SK-N-SH treated with all-trans-retinoic acid at 6 μM for 48 hours (cell line): ENCODE measurements at places on chromosomes 16 and 17.
A peak's percentile ranks its signal among the peaks of the same experiment; 100 is the strongest.

DNA sequence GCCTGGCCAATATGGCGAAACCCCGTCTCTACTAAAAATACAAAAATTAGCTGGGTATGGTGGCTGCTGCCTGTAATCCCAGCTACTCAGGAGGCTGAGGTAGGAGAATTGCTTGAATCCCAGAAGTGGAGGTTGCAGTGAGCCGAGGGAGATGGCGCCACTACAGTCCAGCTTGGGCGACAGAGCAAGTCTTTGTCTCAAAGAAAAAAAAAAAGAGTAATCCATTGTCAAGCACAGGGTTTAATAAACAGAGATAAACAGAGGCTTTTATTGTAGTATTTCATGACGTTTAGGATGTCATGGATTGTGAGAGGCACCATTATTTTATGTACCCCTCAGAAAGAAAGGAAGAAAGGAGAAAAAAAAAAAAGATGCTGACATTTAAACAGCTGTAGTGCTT lies 75.2 kb upstream of the RNU2-1 start:
- ATAC-seq, result no peak

DNA sequence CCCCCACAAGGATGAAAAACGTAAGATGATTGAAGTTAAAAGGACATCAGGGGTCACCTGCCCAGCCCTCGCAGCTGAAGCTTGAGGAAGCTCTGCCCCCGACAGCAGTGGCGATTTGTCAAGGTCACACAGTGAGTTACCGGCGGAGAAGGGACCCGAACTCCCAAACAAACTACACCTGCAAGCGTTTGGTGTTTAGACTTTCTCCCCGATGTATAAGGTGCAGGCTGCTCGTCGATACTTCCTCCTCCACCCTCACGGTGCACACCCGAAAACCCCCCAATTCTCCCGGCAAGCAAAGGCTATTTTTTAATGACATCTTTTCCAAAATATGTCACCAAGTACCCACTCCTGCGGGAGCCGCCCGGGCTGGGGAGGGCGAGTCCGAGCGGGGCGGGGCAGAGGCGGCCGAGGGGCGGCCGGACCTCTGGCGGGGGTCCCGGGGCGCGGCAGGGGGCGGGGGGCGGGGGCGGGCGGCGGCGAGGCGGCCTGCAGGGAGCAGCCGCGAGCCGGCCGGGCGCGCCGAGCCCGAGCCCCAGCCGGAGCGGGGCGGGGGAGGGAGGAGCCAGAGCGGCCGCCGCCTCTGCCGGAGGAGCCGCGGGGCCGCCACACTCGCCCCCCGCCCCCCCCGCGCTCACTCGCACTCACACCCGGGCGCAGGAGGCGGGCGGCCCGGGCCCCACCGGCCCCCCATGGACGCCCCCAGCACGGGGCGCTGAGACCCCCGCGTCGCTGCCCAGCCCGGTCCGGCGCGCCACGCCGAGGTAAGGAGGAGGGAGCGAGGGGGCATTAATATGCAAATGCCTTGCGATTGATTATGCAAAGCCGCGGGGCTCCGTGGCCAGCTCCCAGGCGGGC lies at the start of gene THRA:
TSS of gene THRA (plus strand) at position 637 of the 858 bp plus-strand sequence. CDS start 11,524 bp downstream, outside the sequence.
- peak; percentile 55 for ATAC-seq

GRCh38 chr17:80834893-80835275 lies 156.8 kb upstream of the CHMP6 start:
- no peak for ATAC-seq

- ATAC-seq, result peak; percentile 46
Measured at GRCh38 chr17:80446645-80447405, 29.6 kb downstream of the NPTX1 start.

GRCh38 chr17:17599965-17600364 lies 8.5 kb upstream of the PEMT start:
- ATAC-seq, result no peak

GRCh38 chr17:76755285-76755684 lies 17.4 kb downstream of the MFSD11 start:
- ATAC-seq, result no peak

DNA sequence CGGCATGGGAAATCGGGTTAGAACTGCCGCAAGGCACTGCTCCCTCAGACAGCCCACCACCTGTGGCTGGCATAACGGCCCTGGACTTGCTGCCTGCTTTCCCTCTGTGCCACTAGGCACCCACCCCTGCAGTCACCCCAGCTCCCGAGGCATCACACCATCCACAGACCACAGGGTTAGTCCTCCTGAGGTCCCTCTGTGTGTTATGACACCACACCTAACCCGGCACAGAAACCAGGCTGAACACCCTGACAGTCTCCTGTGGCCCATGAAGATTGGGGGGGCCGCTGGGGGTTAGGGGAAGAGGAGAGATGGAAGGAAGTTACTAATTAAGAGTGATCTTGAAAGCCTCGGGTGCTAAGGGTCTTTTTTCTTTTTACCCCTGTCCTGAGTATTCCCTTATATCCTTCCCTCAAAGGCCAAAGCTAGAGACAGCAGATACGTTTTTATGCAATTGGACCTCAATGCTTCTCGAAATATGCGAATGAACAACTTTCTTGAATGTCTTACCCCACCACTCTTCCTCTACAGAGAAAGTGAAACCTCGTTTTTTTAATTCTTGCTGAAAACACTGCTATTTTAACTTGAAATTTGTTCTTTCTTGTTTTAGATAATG lies 7.0 kb downstream of the CYTH1 start:
- ATAC-seq, result peak; percentile 33

DNA sequence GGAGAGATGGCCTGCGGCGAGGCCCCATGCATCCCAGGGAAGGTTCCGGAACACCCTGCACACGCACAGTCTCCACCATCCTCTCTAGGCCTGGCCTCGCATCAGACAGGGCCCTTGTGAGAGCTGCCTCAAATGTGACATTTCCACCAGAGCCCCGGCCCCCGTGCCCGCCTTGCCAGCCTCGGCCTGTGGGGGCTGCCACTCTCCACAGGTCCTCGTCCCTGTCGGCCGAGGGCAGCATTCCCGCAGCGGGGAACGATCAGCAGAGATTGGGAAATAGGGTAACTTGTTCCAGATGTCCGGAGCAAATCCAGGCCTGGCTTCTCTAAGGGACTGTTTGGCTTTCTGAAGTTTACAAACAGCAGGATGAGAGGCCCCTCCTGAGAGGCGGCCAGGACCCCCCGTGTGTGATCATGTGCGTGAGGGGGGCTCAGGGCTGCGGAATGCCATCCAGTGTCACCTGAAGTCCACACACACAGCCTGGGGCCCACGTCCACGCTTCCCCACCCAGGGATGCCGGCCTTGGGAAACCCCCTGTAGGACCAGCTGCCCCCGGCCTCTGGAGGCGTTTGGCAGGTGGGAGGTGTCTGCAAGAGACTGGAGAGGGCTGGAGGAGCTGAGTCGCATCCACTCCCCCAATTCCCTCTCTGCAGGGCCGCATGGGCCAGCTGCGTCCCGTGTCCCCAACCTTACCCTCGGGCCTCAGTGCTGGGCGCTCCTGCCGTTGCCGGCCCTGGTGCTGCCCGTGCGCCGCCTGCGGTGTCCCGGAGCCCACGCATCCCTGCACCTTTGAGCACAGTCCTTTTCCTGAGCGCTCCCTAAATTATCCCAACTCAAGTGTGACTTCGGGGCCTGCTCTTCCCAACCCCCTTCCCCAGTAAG lies 70.4 kb downstream of the ZDHHC7 start:
- ATAC-seq, result peak; percentile 71

- no peak for ATAC-seq
Measured at GRCh38 chr16:79093554-79093967, 507.0 kb downstream of the MAF start.

GRCh38 chr17:4733073-4733531 lies 1.9 kb downstream of the MED11 start:
- no peak for ATAC-seq

GRCh38 chr16:87222335-87222734 lies 94.9 kb downstream of the C16orf95 start:
- no peak for ATAC-seq

DNA sequence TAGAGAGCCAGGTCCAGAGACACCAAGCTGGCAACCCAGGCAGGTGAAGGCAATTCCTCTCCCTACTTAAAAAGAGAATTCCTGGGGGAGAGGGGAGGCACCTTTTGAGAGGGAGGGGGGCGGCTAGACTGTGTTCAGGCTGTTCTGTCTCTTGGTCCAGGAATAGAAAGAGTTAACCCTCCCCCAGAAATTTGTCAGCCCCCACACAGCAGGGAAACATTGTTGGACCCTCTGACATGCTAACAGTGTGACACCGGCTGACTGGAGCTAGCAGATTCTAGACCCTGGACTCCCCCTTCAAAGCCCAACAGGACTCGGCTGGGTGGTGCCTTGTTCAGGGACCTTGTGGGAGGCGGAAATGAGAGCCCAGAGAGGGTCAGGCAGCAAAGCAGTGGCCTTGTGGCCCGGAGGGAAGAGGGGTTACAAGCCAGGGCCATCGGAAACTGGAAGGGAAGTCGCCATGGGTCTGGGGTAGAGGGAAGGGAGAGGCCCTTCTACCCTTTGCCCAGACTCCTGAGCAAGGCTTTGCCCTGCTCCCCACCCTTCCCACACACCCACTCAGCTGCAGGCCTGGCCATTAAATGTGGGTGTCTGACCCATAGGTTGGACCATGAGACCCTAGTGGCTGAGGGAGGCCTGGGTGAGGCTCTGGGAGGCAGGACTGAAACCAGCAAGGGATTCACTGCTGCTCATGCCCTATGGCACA lies 44.6 kb downstream of the RAI1 start:
- no peak for ATAC-seq

GRCh38 chr16:17817260-17817659 lies 346.5 kb upstream of the XYLT1 start:
- no peak for ATAC-seq

GRCh38 chr17:9844153-9844552 lies 18.4 kb downstream of the GLP2R start:
- no peak for ATAC-seq

DNA sequence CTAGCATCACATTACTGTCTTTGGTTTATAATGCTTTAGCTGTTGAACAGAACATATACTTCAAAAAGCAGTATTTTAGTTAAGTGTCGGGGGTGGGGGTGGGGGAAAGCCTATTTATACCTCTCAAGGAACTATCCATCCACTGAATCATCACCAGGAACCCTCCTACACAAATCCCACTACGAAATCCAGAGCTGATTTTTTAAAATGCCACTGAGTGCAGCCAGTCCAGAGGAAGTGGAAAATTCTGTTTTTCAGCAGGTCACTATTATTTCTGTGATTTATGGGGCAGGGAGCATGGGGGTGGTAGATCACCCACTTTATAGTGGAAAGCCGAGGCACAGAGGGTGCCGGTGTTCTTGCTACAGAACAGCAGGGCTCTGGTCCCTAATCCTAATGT lies 284.1 kb downstream of the SOX9 start:
- ATAC-seq, result peak; percentile 38

GRCh38 chr17:29620271-29620670 lies 2.4 kb downstream of the CORO6 start:
- peak; percentile 6; the same call in 1 of the 3 replicates for ATAC-seq

DNA sequence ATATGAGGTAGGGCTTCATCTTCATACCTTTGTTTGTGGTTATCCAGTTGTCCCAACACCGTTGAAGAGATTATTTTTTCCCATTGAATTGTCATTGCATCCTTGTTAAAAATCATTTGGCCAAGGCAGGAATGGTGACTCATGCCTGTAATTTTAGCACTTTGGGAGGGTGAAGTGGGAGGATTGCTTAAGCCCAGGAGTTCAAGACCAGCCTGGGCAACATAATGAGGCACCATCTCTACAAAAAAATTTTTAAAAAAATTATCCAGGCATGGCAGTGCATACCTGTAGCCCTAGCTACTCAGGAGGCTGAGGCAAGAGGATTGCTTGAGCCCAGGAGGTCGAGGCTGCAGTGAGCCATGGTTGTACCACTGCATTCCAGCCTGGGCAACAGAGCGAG lies 223.9 kb downstream of the TANC2 start:
- no peak for ATAC-seq

DNA sequence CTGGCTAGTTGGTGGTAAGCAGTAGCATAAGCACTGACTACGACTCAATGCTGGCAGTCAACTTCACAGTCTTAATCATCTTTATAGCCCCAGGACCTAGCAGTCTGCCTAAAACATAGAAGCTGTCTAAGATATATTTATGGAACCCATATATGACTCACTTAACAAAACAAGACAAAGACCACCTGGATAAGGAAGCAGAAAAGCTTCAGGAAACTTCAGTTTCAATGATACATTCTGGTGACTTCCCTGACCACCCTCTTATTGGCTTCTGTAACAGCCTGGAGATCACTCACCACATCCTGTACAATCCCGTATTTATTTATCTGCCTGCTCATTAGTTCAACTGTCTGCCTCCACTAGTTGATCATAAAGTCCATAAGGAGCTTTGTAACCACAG lies 95.5 kb downstream of the PMP22 start:
- no peak for ATAC-seq

DNA sequence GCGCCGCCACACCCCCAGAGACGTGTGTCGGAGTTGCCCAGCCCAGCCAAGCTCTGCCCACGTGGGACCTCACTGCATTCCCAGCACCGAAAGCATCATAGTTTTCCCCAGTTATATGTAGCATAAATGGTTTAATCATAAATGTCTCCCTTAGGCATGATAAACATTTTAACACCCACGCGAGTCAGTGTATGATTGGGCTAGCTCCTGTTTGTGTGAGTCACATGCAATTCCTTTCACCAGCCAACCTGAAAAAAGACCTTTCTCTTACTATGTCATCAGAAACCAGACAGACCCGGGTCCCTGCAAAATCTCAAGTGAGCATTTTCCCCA lies 9.2 kb downstream of the TAF1C start:
- no peak; the same call in 2 of the 3 replicates for ATAC-seq

DNA sequence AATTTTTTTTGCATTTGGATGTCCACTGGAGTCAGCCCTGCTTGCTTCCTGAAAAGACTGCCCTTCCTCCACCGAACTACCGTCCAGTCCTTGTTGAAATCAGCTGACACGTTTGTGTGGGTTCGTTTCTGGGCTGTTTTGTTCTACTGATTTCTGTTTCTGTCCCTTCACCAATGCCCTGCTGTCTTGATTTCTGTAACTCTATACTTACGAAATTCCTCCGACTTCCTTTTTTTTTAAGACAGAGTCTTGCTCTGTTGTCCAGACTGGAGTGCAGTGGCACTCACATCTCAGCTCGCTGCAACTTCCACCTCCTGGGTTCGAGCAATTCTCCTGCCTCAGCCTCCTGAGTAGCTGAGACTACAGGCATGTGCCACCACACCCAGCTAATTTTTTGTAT lies 8.4 kb upstream of the GAA start:
- no peak for ATAC-seq

GRCh38 chr16:4271176-4272113 lies 1.4 kb downstream of the TFAP4 start:
- ATAC-seq, result peak; percentile 90

DNA sequence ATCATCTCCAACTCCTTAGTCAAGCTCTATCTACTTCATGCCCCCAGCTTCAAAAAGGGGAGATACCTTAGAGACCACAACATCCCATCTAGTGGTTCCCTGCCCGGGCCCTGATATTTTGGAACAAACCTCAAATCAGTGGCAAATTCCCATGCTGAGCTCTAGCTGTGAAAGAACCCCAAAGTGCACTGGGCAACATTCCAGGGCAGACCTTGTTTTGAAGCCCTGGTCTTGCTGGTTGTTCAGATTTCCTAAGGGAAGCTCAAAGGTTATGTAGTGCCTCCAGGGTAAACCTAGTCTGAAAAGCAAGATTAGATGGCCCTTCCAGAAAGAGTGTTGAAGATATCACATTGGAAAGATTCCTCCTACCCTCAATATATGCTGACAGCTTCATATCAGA lies 16.3 kb downstream of the FAM117A start:
- ATAC-seq, result no peak
